ENCODE measurements at places on chromosomes 11 and 22.

GRCh38 chr11:108319541-108320145 is 96.8 kb downstream of the ATM start:
- DNase-seq, result no peak

DNA sequence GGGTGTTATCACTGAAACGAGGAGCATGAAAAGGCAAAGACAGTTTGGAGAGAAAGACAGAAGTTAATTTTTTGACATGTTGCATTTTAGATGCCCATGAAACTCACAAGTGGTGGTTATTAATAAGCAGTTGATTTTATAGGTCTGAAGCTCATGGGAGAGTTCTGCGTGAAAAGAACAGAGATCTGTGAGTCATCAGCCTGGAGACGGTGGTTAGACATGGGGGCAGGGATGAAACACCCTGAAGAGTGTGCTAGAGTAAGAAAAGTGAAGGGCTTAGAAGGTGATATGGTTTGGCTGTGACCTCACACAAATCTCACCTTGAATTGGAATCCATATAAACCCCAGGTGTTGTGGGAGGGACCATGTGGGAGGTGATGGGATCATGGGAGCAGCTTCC is 289.1 kb upstream of the ISX start:
- no peak for DNase-seq

DNA sequence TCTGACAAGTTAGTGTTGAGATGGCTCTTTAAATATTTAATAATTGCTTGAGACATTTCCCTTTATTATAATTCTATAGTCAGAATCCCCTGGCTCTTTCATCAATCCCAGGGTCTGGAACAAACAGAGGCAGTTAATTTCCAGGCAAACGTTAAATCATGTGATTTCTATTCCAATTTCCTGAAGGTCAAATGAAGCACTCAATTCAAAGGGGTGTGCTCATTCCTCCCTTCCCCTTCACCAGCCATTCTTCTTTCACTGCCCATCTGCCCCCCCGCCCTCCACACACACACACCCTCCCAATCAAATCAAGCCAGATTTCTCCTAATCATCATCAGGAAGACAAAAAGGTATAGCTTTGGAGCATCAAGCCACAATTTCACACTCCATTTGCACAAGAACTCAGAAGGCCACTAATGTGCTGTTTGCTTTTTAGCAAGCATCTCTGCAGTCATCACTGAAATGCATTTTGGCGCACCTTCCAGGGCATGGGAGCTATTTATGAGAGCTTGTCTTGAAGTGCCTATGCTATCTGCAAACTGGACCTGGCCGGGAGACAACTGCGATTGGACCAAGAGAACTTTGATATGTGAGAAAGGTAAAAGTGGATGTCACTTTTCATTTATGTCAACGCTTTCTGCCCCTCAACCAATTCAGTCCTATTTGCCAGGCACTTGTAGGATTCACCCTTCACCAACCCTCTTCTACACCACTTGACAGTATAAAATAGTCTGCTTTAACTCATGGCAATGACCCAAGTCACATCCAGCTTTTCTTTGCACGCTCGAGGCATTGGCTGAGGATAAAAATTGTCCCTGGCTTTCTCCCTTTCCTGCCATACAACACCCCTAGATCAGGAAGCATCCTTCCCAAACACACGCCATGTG is 315.1 kb upstream of the API5 start:
- DNase-seq, result no peak

DNA sequence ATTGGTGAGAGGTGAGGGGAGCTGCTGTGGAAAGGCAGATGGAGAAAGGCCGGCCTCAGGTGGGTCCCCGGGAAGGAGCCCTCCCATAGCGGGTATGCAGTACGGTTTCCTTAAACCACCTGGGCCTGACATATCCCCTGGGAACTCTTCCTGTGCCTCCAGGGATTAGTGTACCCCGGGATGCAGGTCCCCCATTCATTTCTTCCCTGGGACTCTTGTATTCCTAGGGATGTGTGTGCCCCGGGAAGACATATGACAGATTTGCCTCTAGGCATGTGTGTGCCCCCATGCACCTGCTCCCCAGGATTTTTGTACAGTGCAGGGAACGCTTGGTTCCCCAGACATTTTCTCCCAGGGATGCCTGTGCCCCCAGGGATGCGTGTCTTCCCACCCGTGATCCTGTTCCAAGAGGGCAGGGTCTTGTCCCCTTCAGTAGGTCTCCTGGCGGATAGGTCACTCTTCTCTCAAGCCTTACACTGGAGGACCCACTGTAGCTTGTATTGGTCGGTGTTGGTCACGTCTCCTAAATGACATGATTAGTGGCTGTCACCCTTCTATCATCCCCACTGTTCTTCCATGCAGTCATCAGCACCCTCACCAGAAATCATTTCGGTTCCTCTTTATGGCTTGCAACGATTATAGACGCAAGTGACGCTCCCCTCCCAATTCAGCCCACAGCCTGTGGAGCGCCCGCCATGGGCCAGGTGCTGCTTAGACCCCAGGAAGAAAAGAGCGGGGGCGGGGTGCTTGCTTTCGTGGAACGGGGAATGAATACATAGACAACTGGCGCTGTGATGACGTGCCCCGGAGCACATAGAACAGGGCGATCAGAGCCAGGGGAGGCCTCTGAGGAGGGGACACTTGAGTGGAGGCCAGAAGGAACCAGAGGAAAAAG is 1.3 kb downstream of the PARVB start:
- no peak for DNase-seq

DNA sequence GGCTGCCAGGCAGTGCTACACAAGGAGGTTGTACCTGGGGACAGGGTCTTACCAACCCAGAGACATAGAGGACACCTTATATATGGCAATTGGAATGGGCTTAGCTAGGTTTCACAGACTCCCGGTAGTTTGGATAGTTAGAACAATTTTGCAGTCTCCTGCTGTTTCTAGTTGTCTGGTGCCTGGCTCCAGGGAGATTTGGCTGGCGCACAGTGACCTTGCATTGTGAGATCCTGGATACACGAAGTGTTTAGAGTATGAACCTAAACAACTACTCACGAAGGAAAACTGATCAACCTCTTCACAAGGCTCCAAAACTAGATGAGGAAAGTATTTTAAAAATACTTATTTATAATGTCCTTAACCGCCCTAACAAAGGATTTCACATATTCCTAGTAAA is 614.7 kb downstream of the FAM181B start:
- DNase-seq, result no peak

Measured in activated CD4-positive, CD25-positive, alpha-beta regulatory T cell treated with anti-CD3 and anti-CD28 coated beads, Interleukin-2, amount 50 U/mL, for 16 hours (primary cell).